ENCODE measurements at places on chromosomes 4 and X.

- no peak for DNase-seq
These were observed 12.5 kb downstream of the F8 start for GRCh38 chrX:155009994-155010472.

DNA sequence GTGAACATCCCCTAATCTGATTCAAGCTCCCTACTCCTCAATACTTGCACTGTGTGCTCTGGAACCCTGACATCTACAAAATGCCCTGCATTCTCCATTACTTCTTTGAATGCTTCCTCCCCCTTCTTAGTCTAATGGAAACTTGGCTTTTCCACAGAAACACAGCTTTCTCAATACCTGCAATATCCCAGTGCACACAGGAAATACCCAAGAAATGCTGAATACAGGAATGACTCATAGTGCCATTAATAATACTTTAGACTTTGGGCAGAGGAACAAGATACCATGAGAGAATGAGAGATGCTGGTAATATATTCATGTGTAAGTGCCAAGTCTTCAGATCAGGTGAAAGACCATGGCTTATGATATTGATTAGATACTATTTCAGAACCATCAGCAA lies 5.6 kb downstream of the QRFPR start:
- peak; percentile 74 for DNase-seq

DNA sequence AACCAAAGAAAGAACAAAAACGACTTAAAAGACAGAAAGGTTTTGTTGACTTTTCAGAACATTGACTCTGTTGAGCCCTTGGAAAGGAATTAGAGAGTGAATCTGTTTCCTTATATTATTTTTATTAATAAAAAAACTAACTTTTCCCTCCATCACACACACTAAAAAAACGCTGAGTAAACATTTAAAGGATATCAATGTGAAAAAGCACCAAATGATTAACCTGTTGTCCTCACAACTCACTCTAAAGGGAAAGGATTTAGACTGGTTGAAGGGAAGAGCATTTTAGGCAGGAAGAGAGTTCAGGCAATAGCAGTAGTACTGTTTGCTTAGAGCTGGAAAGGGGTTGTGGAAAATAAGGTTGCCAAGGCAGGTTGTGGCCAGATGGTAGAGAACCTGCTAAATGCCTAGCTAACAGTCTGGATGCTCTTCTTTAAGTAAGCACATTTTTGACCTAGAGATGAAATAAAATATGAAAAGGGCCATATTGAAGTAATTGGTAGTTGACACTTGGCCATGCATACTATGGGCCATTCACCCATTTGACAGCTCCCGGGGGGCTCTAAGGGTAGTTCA lies 98.0 kb upstream of the NDP start:
- DNase-seq, result no peak

DNA sequence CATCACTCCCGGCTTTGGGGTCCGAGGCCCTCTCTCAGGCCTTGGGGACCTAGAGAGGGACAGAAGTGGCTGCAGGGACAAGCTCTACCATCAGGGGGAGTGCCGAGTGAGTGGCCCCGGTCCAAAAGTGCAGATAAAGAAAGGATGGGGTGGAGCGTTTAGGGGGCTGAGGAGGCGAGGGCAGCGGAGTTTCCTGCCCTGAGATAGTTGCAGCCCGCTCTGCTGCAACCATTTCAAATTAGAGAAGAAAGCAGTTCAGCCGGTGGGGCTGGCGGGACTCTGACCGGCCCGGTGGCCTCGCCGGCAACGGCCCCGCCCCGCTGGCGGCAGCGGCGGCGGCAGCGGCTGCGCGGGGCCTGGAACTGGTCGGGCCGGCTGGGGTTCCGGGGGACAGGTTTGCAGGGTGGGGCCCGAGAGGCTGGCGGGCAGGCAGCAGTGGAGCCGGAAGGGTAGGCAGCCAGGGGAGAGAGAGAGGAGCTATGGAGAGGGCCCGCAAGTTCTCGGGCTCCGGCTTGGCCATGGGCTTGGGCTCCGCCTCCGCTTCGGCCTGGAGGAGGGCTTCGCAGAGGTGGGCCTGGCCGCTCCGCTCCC lies 7.6 kb downstream of the DLG3 start:
- DNase-seq, result no peak

DNA sequence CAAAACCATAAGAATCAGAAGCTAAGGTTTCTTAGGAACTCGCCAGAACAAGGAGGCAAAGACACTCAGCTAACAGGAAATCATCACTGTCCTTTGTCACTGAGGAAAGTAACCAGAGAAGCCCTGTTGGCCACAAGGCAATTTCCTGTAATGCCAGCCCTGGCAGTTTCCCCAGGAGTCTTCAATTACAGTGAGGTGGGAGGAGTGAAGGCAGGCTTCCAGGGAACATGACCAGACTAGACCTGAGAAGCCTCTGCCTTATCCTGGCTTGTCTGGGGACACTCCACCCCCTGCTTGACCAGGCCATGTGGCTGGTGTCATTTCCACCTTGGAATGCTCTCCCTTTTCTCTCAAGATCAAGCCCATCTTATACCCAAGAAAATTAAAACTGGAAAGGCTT lies 125.3 kb downstream of the COL4A6 start:
- no peak for DNase-seq

GRCh38 chrX:109857584-109858228 lies 124.6 kb upstream of the ACSL4 start:
- no peak for DNase-seq

DNA sequence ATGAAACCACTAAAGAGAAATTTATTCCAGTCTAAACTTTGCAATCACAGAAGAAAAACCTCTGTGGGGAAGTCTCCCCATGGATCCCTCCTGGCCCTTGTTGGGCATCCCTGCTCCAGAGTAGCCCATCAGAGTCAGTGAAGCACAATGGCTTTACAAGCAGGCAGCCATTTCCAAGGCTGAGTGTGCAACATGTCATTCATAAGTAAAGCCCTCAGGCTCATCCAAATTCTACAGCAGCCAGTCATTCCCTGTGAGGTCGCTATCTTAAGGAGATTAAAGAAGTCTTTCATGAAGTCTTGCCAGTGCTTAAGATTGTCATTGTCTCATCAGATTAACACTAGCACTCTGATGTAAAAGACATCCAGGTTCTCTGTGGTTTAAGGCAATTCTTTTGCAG lies 17.0 kb upstream of the MAPK10 start:
- no peak for DNase-seq

DNA sequence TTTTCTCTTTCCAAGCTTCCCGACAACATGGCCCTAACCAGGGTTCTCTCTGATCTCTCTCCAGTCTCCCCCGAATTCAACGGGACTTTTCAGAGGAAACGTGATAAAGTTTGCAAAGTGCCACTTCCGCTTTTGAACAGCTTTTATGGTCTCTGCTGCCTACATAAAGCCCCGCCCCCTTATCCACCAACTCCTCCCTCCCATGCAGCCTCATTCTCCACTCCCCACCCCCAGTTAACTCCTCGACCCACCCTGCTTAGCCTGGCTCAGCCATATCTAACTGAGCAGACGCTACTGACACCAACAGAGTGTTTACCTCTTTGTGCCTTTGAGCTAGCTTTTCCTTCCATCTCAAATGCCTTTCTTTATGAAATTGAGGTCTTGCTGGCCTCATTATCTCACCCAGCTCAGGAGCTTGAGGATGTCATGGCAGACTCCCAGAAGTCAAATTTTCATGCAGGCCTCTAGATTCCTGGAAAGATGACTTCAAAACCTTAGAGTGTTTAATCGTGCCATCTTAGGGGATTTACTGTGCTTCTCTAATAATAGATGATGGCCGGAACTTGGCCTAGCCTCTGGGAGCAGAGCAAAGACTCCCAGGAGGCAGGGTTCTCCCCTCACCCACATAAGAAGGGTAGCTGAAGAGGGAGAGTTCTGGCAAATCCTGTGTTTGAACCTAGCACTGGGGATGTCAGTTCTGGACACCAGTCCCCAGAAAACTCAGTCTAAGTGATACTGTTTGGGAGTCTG lies 606.0 kb downstream of the BCOR start:
- no peak for DNase-seq

DNA sequence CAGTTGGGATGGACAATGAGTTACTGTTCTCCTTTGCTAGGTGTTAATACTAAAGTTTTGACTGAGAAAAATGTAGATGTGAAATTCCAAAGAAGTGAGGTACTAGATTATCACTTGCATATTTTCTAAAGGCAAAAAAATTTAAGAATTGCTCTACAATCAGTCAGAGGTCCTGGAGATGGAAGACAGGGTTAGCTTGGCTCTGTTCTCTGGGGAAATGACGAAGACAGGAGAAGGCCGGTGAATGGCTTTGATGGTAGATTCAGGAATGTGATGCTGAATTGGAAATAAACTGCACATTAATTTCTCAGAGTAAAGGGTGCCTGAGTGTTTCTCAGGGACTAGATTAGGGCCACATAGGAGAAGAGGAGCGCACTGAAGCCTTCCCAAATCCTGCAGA lies 214.0 kb upstream of the LEF1 start:
- no peak for DNase-seq

- no peak for DNase-seq
These were observed 1.2 kb upstream of the CD40LG start for GRCh38 chrX:136646602-136647239.
